ENCODE measurements at places on chromosomes 5 and 9.

GRCh38 chr5:7872517-7873130 lies 3.7 kb downstream of the MTRR start:
- DNase-seq = peak; percentile 67

- no peak for DNase-seq
Observed at GRCh38 chr5:146390469-146390868, 51.8 kb downstream of the POU4F3 start.

- DNase-seq = peak; percentile 99
Observed at GRCh38 chr9:93098236-93098946, 2.4 kb downstream of the CARD19 start.

DNA sequence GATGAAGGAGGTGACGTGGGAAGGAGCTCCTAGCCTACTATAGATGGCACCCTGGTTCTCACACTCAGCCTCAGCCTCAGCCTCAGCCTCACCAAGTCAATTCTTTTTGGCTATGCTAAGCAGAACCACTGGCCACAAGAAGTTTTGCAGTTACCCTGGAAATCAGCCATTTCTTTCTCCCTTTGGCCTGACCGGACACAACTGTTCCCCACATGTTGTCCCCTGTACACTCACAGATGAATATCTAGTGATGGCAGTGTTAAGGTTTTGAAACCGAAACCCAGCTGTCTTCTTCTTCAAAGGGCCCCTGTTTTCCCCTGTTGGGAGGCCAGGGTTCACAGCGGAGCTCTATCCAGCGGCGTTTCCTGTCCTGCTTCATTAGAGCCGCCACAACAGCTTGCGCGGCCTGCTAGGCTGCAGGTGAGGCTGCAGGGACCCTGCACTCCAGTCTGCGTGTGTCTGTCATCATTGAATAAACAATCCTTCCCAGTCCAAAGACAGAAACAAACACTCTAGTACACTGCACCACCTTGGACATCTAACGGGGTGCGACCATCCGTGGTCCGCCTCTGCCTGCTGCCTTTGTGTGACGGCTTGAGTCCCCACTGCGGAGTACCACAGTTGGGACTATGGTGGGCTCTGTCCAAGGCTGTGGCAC lies 250.5 kb downstream of the DENND1A start:
- no peak for DNase-seq

DNA sequence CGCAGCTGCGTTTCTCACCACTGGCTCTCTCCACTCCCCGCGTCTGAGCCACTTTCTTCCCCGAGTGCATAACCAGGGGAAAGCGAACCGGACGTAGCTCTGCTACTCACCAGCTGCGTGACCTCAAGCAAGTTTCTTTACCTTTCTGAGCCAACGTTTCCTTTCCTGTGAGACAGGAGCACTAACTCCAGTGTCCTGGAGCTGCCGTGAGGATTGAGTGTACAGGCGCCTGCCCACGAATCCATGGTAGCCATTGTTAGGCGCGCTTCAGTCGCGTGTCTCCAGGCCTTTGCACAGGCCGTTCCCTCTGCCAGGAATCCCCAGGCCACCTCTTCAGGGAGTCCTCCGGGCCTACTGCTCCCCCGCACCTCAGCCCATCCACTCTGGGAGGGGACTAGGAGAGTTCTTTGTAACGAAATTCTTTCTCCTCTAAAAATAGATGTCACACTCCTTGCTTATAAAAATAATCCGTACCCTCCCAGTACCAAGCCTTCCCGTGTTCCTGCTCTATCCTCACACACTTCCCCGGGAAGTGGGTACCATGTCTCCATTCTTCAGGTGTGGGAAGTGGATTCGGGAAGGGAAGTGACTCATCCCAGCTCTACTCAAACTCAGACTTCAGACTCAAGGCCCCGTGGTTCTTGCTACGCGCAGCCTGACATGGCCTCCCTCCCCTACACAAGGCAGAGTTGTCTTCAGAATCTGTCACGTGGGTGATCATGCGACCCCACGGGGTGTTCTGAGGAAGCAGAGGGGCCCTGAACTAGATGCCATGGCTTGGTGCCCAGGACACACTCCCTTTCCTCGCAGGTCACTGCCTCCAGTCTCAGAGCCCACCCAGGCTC lies 16.1 kb upstream of the CRB2 start:
- no peak for DNase-seq

DNA sequence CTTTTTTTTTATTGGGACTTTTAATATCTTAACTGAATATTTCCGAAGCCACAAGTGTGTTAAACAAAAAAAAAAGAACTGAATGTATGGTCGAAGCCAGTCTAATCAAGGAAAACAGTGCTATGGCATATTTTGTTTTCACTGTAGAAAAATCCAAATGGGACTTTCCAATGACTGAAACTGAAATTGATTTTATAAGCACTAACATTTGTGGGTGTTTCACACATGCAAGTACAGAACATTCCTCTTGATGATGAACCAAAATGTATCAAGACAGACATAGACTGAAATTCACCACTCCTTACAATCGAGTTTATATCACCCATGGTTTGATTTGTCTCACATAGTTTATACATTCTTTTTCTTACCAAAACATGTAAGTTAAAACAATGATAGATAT lies 1026.8 kb downstream of the CDH18 start:
- DNase-seq = no peak

DNA sequence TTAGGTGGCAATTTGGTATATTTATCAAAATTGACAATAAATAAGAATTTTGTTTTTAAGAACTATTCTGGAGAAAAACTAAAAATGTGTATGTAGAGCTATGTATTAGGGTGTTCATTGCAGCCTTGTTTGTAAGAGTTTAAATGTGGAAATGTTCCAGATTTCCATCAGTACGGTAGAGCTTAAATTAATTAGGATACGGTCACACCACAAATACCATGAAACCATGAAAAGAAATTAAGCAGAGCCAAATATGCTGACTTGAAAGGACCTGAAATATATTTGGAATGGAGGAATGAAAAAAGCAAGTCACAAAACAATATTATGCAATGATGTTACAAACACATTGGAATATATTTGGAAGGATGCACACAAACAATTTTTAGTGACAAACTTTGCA lies 64.6 kb downstream of the ACTBL2 start:
- DNase-seq = peak; percentile 28

DNA sequence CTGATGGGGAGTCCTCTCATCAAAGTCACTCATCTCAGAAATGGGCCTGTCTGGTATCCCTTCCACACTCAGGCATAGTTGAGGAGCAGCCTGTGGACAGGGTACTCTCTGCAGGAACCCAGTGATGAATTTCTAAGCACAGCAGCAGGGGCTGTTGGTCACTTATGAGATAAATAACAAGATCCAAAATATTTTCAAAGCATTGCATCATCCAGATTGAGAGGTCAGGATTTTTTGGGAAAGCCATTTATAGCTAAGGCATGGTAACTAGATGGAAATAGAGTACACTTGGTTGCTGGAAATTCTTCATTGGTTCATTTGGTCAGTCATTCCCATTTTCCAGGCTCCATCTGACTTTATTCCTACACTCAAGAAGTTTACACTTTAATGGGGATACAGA lies 246.8 kb upstream of the RAI14 start:
- DNase-seq = no peak

GRCh38 chr5:1381370-1382247 lies 36.7 kb upstream of the CLPTM1L start:
- DNase-seq = no peak
